ENCODE measurements at places on chromosomes 13 and 19. TPM values are rescaled to one million over a fixed set of nuclear protein-coding genes. Genes with fewer than 3 reads are reported as not detected.

LILRB1 gene
- 3.2 TPM for polyA plus RNA-seq

PROZ gene
- 1.0 TPM for polyA plus RNA-seq

OR10H1 gene
- not detected for polyA plus RNA-seq

MEIS3 gene
- polyA plus RNA-seq = 19.7 TPM

C19orf18 gene
- 1.2 TPM for polyA plus RNA-seq

Measured in large intestine (tissue), 12 donors.